Activated T-helper 1 cell treated with anti-CD3 and anti-CD28 coated beads, Interleukin-2, amount 50 U/mL, for 16 hours (primary cell): ENCODE measurements at places on chromosomes 3 and 15.

- no peak for DNase-seq
Measured at GRCh38 chr15:35440265-35440664, 105.7 kb downstream of the DPH6 start.

- no peak for DNase-seq
Measured at GRCh38 chr3:17941766-17942165, 199.3 kb upstream of the TBC1D5 start.

GRCh38 chr3:130850044-130850797 lies 43.7 kb upstream of the ATP2C1 start:
- DNase-seq = peak; percentile 2

DNA sequence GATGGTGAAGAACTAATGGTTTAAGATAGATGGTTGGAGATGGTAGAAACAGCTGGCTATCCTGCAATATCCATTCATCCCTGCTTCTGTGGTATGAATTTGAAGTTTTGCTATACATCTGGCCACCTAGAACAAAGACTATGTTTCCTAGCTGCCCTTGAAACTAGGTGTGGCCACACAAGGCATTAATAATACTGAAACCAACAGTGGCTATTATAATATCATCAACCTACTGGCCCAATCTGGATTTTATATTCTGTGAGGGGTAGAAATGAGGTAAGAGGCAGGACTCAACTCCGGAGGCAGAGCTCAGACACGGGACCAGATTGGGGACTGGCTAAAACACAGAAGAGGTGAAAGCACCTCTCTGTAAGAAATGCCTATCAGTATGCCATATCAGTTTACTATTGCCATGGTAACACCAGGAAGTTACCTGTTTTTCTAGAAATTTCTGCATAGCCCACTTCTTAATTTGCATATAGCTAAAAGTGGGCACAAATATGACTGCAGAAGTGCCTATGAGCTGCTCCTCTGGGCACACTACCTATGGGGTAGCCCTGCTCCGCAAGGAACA lies 8.4 kb downstream of the IFT80 start:
- no peak for DNase-seq

GRCh38 chr3:132083583-132084279 lies 48.9 kb upstream of the CPNE4 start:
- no peak for DNase-seq

GRCh38 chr3:169604568-169604967 lies 58.9 kb downstream of the MECOM start:
- no peak for DNase-seq

- no peak for DNase-seq
Measured at GRCh38 chr15:53498996-53499395, 260.5 kb downstream of the WDR72 start.

DNA sequence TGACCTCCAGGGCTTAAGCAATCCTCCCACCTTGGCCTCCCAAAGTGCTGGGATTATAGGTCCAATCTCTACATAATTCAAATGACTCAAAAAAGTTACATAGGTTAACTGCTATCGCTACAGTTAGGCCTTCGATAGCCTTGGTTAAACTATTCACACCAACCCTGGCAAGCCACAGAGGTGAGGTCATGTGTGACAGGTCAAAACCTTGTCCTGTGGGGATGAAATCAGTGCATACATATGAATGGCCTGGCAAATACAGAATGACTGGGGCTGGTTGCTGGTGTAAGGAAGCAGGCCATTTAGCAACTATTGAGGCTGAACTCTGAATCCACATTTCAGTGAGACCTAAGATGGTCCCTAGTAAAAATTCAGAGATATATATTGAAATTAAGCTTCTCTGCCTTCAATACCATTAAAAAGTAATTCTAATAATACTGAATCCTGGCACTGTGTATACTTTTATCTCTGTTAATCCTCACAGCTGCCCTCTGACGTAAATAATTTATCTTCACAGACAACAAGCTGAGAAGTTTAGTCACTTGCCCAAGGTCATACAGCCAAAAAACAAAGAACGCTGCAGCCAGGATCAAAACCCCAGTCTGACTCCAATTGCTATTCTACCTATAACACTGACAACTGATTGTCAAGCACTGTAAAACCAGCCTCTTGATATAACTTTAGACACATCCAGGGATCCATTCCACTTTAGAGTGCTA lies 35.3 kb downstream of the MKRN2 start:
- DNase-seq = no peak

- no peak for DNase-seq
Measured at GRCh38 chr3:50600141-50600753, 11.3 kb downstream of the CISH start.

GRCh38 chr3:127799476-127800222 lies 22.7 kb downstream of the MGLL start:
- no peak for DNase-seq

GRCh38 chr3:121803771-121804320 lies 31.0 kb downstream of the IQCB1 start:
- no peak for DNase-seq

- no peak for DNase-seq
Measured at GRCh38 chr15:87591042-87591441, 665.5 kb downstream of the NTRK3 start.

- DNase-seq = no peak
Measured at GRCh38 chr3:61192222-61192621, 59.0 kb downstream of the FHIT start.

GRCh38 chr3:67381667-67382272 lies 272.6 kb downstream of the SUCLG2 start:
- DNase-seq = no peak
